ENCODE measurements at places on chromosomes 5 and 9.

DNA sequence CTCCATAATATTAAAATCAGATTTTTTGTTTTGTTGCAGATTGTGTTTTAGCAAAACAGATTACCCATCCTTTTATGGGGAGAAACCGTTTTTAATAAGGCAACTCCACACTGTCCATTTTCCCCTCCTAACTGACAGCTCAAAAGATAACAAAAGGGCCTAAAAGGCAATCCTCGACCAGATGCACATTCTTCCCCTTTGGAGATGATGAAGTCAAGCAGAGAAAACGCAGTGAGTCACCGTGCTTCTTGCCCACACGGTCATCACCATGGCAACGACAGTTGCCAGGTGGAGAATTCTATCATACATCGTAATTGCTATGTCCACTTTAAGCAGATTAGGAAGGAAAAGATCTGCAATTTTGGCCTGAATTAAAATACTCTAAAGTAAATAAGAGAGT, 96.4 kb downstream of the DIRAS2 start:
- DNase-seq = no peak

GRCh38 chr5:61055434-61056006, 106.7 kb downstream of the SMIM15 start:
- no peak for DNase-seq

DNA sequence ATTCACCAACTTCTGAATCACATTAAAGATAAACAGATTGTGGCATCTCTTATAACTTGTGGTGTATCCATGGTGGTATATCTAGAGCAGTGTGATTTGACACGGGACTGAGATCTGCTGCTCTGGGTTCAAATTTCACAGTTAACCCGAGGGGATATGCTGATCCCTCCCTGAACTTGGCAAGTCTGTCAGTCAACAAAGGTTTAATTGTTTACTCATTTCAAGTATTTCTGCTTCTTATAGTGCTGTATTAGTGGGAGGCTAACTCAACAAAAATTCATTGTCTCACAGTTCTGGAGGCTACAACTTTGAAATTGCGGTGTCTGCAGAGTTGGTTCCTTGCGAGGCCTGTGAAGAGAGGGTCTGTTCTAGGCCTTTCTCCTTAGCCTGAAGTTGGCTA, 1175.2 kb downstream of the PTPRD start:
- DNase-seq = no peak

- DNase-seq = no peak
These were observed 950 bp downstream of the RGMB start for GRCh38 chr5:98774192-98775033.

- DNase-seq = no peak
These were observed 210.0 kb downstream of the AUH start for GRCh38 chr9:91151718-91152095.

DNA sequence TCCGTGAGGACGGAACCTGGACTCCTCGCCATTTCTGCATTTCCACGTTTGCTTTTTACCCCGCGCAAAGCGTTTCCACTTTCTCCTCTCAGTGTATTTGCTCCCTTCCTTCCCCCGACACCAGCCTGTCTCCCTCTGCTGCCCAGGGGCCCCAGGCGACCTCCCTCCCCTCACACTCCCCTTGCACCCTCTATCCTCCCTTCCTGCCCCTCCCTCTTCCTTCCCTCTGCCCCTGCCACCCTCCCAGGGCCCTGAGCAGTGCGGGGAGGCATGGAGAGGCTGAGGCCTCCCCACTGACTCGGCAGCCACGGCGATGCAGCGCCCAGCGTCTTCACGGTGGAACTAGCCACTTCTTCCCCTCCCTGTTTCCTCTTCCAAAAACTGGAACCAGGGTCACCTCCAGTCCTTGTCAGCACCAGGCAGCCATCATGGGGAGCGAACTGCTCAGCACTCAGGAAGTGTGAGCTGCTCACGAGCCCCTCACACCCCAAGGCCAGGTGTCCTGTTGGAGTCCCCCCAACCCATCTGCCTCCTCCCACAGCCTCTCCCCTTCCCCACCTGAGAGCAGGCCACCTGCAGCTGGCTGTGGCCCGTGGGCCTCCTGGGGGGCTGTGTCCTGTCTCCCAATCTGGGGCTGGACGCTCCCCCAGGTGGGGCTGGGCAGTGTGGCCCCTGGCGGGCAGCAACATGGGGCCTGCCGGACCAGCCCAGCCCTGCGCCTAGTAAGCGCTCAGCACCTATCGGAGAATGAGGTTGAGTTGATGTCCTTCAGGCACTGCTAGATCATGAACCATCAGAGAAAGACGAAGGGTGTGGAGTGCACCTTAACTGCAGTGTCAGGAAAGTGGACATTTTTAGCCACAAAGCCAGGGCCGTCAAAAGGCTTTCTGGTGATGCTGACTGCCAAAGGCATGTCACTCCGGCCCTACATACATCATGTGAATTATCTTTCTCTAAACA, 17.5 kb downstream of the UBE2QL1 start:
- DNase-seq = no peak

DNA sequence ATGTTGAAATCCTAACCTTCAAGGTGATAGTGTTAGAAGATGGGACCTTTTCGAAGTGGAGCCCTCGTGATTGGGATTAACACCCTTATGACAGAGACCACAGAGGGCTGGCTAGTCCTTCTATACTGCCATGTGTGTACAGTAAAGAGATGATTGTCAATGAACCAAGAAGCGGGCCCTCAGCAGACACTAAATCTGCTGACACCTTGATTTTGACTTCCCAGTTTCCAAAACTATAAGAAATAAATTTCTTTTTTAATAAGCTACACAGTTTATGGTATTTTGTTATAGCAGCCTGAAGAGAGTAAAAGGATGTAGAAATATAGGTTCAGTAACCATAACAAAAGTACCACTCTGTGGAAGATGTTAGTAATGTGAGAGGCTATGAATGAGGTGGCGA, 419.0 kb upstream of the NUDT12 start:
- no peak for DNase-seq

GRCh38 chr5:140113180-140113698, 670 bp upstream of the PURA start:
- peak; percentile 21 for DNase-seq

GRCh38 chr9:136136127-136136925, 17.7 kb upstream of the TMEM250 start:
- no peak for DNase-seq
